ENCODE measurements at places on chromosomes 1 and 21.

GRCh38 chr1:3172431-3173380 lies 103.7 kb downstream of the PRDM16 start:
- DNase-seq = no peak

DNA sequence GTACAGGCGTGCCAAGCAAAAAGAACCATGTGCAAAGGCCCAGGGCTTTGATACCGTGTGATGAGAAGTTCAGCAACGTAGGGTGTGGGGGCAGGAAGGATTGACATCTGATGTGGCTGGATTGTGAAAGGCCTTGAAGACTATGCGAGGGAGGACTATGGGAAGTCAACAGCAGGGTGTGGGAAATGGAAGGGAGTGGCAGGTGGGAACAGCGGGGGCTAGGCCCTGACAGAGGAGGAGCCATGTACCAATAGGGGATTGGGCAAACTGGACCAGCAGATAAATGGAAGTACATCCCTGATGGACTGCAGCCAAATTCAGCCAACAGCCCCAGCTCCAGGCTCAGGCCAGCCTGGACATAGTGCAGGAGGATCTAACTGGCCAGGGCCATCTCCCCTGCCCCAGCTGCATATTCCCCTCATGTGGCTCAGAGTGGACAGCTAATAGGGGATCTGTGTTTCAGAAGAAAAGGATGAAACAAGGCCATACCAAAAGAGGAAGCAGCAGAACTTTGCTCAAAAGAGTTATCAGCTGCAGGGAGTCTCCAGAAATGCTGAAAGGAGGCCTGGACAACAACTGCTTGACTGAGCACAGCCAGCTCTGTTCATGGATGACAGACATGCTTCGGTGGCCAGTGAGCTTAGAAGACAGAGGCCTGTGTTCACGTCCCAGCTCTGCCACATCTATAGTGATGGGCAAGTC lies 140.2 kb upstream of the SGIP1 start:
- DNase-seq = no peak

- no peak for DNase-seq
Measured at GRCh38 chr1:99590578-99591209, 55.2 kb upstream of the PALMD start.

- no peak for DNase-seq
Measured at GRCh38 chr1:36448530-36449056, 1.7 kb downstream of the OSCP1 start.

DNA sequence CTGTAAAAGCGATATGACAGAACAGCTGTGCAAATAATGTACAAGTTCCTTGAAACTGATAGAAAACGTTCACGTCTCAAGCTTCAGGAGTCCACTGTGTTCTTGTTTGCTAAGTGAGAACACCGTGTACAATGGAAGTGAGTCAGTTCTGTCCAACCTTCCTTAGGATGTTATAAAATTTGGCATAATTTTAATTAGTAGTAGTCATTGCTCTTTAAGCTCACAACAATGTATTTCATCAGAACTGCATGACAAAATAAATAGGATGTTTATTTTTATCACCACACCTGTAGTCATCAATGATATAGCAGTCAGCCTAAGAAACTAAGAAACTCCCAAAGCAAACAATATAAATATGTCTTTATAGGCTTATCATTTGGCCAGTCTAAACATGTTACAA lies 53.0 kb downstream of the RGS2 start:
- no peak for DNase-seq

- DNase-seq = no peak
Measured at GRCh38 chr21:23686737-23687523, 1920.4 kb downstream of the MRPL39 start.

DNA sequence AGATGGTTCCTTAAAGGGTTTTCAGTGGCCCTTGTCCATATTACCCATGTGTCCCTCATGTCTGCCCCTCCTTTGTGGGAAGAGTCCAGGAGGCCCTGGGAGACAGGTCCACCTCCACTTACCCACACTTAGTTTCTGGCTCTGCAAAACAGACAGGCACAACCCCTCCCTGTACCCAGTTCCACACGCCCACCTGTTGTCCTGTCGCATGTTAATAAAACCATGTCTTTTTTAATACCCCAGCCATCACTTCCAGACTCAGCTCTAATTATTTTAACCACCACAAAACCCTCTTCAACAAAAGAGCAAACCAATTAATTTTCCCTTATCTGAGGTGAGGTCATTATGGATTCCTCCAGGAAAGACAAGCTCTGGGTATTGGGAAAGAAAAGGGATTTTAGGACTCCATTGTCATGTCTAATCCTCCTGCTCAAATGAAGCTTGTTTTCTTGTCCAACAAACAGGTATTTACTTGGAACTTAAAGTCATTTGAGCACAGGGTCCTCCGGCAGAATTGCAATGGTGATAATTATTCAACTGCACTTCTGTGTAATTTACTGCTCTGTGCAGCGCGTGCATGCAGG lies 68.9 kb downstream of the CCDC185 start:
- DNase-seq = no peak

- no peak for DNase-seq
Measured at GRCh38 chr1:215002471-215002870, 80.1 kb upstream of the KCNK2 start.

GRCh38 chr1:20376880-20377494 lies 86.3 kb downstream of the VWA5B1 start:
- peak; percentile 24 for DNase-seq

DNA sequence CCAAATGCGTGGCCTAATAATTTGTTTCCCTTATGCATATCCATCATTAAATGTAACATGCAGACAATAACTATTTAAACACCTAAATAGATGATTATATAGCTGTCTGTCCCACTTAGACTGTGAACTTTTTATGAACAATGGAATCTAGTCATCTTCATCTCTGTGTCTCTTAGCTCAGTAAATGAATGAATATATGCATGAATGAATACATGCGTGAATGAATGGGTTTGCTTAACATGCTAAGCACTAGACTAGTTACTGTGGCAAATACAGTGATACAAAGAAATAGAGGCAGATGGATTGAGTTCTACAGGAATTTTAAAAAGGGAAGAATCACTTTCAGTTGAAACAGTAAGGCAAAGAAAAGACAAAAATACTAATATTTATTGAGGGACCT lies 232.0 kb downstream of the FGGY start:
- DNase-seq = no peak

DNA sequence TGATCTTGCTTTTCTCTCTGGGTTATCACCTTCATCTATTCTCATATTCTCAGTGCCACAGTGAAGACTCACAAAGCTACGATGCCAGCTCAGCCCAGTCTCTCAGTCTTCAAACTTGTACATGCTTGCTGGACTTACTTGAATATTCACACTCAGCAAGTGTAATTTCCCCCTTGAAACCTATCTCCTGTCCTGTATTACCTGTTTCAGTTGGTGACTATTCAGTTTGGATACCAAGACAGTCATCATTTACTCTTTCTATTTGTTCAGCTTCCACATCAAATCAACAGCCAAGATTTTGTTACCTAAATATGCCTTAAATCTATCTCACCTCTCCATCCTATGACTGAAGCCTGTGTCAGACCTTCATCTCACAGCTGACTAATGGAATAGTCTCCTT lies 209.7 kb downstream of the LRRC7 start:
- no peak for DNase-seq

DNA sequence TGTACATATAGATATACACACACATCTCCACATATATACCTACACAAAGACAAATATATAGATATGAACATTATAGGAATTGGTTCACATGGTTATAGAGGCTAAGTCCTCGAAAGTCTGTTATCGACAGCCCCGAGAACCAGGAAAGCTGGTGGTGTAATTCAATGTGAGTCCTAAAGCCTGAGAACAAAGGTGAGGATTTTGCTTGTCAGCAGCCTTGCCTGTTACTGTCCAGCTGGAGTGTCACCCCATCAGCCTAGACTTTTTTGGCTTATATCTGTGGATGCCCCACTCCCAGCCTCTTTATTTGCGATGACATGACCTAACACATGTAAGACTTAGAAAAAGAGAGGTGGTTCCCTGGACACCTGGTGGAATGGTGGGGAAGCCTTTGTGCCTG lies 97.0 kb downstream of the GIPC2 start:
- no peak for DNase-seq
